ENCODE measurements at places on chromosomes 5 and 9.

- DNase-seq, result no peak
Observed at GRCh38 chr5:26681861-26682260, 356.5 kb downstream of the CDH9 start.

GRCh38 chr9:5587024-5587423, 41.9 kb upstream of the RIC1 start:
- peak; percentile 95 for DNase-seq

- no peak for DNase-seq
Observed at GRCh38 chr5:10262121-10262774, 12.2 kb downstream of the CCT5 start.

- no peak for DNase-seq
Observed at GRCh38 chr5:553874-554273, 29.6 kb upstream of the SLC9A3 start.
